ENCODE measurements at places on chromosomes 2 and 18.

- DNase-seq, result no peak
These were observed 38.9 kb downstream of the CTAGE1 start for GRCh38 chr18:22378672-22379282.

DNA sequence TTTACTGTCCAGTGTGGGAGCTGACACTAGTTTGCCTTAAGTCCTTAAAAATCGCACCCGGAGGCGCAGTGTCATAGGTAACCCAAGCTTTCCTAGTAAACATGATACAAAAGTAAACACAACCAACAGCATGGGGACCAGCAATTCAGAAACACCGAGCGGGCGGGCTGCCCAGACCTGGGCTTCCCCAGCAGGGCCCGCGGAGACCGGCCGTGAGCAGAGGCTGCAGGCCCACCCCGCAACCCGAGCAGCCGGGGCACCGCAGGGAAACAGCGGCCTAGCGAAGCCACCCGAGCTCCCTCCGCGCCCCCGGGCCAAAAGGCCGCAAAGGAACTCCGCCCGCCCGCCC lies 296 bp downstream of the TTC21B start:
- DNase-seq, result no peak

- no peak for DNase-seq
These were observed 71.3 kb downstream of the MRO start for GRCh38 chr18:50748243-50749229.

- no peak for DNase-seq
These were observed 9.1 kb upstream of the FAM124B start for GRCh38 chr2:224410946-224411561.

DNA sequence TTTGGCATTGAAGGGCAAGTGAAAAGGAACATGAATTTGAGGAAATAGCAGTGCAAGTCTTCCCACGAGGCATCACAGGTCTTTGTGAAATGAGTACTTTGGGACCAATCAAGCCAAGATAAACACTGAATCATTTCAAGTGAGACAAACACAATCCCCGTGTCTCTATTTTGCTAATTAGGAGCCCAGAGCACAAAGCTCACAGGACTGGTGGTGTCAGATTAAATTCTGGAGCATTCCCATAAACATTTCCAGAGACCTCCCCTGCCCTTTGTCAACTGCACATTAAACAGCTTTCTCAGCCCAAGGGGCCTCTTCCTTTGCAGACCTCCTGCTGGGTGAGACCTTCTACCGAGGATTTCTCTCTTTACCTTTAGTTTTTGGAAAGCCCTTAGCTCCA lies 50.7 kb downstream of the DAPL1 start:
- DNase-seq, result no peak

DNA sequence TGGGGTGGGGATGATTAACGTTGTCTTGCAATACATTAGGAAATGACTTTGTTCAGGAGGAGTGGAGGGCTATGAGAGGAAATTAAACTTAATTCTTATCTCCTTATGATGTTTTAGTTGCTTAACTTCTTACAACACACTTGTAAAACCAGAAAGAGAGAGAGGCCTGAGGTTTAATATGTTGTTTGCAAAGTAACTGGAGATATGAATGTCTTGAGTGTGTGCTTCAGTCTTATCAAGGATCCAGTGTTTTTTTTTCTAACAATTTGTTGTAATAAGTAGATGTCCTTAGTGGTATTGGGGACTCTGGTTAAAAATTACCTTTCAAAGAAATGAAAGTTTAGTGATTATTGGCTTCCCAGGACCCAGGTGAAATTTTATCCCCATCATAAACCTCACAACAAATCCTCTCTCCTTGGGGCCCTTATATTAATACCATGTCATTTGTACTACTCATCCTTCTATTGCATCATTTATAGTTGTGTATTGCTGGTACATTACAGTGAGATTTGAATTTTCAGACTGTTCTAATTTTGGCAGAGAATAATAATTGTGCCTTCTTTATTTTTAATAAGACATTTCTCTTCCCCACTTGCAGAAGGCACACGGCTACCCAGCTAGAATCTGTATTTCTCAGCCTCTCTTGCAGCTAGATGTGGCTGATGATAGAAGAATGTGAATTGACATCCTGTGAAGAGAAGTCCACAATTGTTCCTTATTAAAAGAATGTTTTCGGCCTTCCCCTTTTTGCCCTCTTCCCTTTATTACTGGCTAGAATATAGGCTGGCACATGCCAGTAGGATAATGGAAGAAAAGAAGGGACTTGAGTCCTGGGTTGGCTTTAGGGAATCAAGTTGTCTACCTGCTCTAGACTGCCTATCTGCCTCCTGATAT lies 91.9 kb upstream of the CXCR4 start:
- DNase-seq, result no peak

DNA sequence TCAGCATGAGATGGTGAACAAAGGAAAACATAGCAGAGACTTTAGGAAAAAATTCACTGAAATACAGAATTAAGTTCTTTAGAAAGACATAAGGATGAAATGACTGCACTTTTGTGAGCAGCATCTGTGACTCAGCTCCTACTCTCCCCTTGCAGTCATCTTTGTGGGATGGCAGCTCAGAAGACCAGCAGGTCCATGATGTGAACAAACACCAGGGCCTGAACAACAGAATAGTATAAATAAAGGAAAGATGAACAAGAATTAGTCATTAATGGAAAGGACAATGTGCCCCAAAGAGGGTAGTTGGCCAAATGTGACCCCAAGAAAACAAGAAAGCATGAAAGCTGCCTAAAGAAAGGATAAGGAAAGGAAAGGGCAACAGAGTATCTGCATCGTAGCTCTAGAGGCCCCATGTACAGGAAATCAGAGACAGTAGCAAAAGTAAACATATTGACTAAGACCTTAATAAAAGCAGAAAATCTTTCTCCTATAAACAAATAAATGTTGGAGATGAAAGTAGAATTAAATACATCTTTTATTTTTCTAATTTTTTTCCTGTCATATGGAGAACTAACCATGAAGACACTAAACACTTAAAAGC lies 318.0 kb downstream of the ZEB2 start:
- no peak for DNase-seq

DNA sequence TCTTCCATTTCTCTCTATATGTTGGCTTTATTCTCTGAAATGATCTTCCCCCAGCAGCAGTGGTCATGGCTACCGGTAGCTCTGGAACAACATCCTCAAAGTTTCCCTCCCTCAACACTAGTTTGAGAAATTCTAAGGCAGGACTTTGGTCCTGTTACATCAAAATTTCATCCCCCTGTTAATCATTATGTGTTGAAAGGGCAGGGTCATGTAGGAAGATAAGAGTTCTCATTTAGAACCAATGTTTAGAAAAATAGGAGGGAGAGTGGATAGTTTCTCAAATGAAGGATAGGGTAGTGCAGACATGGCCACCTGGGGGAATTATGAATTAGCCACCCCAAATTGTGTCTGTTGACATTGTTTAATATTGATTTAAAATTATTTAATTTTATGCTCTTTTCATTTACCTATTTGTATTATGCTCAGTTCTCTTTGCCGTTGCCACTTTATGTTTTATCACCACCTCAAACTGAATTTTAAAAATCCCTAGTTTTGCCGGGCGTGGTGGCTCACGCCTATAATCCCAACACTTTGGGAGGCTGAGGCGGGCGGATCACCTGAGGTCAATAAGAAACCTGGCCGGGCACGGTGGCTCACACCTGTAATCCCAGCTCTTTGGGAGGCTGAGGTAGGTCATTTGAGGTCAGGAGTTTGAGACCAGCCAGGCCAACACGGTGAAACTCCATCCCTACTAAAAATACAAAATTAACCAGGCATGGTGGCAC lies 22.3 kb downstream of the EML4 start:
- no peak for DNase-seq

DNA sequence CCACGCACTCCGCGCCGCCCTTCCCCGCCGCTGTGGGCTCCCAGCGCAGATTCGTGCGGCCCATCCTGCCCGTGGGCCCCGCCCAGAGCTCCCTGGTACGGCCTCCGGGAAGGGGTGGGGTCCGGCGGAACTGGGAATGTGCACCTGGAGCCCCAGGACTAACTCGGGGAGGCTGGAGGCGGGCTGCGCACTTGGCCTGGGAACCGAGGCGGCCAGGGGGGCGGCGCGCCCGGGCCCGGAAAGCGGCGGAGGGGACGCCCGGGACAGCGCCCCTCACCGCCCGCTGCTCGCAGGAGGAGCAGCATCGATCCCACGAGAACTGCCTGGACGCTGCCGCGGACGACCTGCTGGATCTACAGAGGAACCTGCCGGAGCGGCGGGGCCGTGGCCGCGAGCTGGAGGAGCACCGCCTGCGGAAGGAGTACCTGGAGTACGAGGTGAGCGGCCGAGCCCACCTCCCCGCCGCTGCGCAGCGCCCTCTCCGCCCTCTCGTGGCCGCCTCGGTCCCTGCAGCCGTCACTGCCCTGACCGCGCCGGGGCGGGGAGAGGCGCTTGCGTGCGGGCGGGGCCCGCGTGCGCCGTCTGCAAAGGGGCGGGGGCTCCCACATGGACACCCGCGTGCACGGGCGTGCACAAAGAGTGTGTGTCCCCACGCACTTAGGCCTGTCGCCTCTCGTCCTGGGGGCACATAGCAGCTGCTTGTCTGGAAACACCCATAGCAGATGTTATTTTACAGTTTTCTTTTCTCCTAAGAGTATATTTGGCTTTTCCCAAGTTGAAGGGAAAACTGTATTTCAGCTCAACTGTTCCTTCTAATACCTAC lies 25.2 kb downstream of the PSD4 start:
- DNase-seq, result peak; percentile 50

- DNase-seq, result no peak
These were observed 131.4 kb upstream of the ITGB6 start for GRCh38 chr2:160331258-160332025.

DNA sequence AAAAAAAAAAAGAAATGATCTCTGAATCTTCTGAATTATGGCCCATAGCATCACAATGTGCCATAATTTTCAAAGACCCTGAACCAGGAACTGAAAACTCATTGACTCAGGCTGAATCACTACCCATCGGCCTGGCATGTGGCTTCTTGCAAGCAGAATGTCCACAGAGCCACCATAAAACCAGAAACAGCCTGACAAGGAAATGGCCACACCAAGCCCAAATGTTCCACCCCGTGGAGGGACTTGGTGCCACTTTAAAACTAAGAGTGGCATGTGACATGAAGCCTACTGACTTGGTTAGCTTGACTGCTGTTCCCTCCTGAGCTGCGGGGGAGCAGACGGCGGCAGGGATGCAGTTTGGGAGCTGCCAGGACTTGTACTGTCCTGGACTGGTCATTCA lies 71.2 kb upstream of the RBM44 start:
- DNase-seq, result no peak

- no peak for DNase-seq
These were observed 12.6 kb downstream of the EVA1A start for GRCh38 chr2:75548036-75548573.

DNA sequence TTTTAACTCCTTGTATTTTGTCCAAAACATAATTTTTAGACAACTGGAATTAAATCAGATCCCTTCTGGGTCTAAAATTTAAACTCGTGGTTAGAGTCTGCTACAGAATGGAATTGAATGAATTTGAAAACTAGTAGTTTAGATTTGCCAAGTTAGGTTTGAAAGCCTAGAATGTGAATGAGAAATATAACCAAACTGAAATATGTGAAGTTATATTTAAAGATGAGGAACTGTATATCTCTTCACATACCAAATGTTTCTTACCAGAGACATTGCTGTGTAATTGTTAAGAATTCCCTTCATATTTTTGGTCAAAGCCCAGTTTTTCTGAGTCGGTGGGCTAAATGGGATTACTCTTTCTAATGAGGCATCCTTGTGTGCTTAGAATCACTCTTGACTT lies 74.2 kb downstream of the LPIN1 start:
- no peak for DNase-seq

GRCh38 chr2:38700881-38701458 lies 35.1 kb downstream of the GALM start:
- DNase-seq, result no peak

GRCh38 chr2:1839066-1839756 lies 94.9 kb upstream of the PXDN start:
- DNase-seq, result no peak

- no peak for DNase-seq
These were observed 146.3 kb upstream of the CELF4 start for GRCh38 chr18:37711766-37712505.

GRCh38 chr2:209929369-209929768 lies 73.1 kb upstream of the RPE start:
- no peak for DNase-seq

GRCh38 chr18:35592298-35592697 lies 10.8 kb downstream of the GALNT1 start:
- DNase-seq, result no peak

- no peak for DNase-seq
These were observed 44.2 kb upstream of the DSC1 start for GRCh38 chr18:31206787-31207381.

DNA sequence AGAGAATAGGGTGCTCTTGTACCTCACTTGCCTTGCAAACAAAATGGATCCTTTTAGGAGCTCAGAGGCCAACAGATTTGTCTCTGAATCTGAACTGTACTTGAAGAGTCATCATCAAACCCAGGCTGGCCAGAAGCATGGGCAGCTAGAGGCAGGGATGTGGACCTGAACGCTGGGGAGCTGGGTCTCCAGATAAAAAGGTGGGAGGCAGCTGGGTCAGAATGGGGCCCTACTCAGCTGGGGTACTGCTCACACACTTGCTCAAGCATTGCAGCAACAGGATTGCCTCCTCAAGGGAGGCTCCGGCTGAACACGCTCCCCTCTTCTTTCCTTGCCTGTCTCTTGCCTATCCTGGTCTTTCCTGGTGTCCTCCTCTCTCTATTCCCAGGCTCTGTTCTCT lies 57.3 kb upstream of the SIX3 start:
- no peak for DNase-seq

DNA sequence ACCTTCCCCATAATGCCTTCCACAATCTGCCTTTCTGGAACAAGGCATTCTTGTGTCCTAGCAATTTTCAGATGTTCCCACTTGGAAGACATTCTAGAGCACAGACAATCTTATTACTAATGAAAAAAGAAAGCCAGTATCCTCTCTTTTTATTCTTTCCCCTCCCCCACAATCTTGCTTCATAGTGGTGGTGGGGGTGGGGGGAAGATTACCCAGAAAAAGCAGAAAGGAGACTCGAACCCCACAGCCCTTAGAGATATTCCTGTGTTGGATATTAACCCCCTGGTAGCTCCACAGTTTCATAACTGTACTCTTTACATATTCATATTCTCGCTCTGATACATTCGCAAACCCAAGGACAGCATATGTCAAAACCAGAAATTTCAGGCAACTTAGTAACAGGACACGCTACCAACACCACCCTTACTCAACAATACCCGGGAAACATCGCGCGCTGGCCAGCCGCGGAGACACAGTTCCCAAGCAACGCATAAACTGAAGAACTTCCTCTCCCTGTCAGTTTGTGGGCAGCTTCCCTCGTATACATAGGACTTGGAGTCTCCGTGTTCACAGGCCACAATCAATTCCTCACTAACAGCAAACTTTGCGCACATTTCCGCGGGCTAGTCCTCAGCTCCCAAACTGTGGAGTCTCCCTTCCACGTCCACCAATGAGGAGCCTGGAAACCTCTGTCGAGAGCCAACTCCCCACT lies 793 bp downstream of the NR4A2 start:
- DNase-seq, result peak; percentile 64

- DNase-seq, result peak; percentile 7
These were observed 117.4 kb upstream of the CWC22 start for GRCh38 chr2:180124273-180125139.

GRCh38 chr2:201127570-201127969 lies 11.6 kb downstream of the CFLAR start:
- no peak for DNase-seq

- DNase-seq, result no peak
These were observed 52.6 kb downstream of the CHN1 start for GRCh38 chr2:174952607-174953006.

GRCh38 chr2:230678451-230678850 lies 34.2 kb upstream of the CAB39 start:
- DNase-seq, result no peak
